CD4-positive, alpha-beta memory T cell (primary cell): ENCODE measurements at places on chromosomes 7 and 10. TPM values are rescaled to one million over a fixed set of nuclear protein-coding genes. Genes with fewer than 3 reads are reported as not detected.

GRCh38 chr7:80413383-80413945 lies 98.4 kb downstream of the GNAT3 start:
- no peak for DNase-seq

GRCh38 chr10:79910344-79910743 lies 38.6 kb downstream of the SFTPD start:
- no peak for DNase-seq

DNA sequence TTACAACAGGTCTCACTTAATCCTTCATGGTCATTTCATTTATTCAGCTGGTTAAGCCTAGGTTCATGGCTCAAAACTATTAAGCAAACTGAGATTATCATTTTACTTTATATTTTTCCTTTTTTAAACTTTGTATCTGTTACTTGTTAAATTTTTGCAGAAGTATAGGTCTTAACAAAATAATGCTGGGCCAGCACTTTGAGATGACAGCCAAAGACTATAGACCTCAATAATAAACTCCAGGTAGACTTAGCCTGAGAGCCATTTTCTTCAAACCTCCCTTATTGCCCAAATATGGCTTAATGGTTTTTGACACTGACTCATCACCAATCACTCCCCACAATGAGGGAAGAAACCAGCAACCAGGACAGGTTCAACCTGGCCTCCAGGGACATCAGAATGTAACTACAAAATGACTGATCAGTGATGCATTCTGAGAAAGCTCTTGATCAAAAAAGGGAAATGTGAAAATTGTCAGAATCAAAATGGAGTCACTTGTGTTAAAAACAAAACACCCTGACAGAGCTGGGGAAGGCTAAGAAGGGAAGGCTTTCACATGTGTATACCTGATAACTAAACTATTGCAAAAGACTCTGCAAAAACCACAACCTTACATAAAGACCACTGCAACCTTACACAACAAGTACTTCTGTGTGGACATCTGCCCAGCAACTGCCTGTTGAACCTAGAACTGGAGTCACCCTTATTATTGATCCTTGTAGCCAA lies 2.1 kb upstream of the CCDC126 start:
- DNase-seq = no peak

- no peak for DNase-seq
Observed at GRCh38 chr10:59872892-59873463, 33.4 kb downstream of the CCDC6 start.

GRCh38 chr10:7493996-7494395 lies 83.2 kb upstream of the SFMBT2 start:
- DNase-seq = no peak

DNA sequence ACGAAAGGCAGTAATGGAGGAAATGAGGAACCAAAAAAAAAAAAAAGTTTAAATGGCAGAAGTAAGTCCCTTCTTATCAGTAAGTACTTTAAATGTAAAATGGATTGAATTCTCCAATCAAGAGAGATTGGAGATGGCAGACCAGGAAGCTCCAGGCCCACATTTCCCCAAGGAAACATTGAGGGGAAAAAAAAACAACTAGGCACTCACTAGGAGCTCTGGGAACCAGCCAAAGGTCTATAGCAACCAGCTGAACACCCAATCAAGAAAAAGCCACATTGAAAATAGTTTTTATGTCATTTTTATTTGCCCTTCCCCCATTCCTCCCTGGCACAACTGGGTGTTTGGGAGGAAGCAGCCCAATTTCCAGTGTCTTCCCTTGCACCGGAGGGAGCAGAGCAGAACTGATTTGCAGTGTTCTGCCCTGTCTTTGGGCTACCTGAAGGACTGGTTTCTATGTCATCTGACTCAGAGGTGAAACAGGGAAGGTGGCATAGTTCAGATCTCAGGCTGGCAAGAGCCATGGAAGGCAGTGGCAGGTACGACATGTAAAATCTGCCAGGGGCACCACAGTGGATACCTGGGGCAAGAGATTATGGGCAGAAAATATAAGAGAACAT lies 121.9 kb downstream of the SMURF1 start:
- DNase-seq = no peak

- DNase-seq = no peak
Observed at GRCh38 chr10:46001187-46001756, 29.0 kb downstream of the TIMM23 start.

- DNase-seq = no peak
Observed at GRCh38 chr7:24692592-24692991, 64.7 kb downstream of the GSDME start.

RNF148 gene
- not detected for polyA plus RNA-seq

PAPSS2 gene
- polyA plus RNA-seq = 0.20 TPM

GSTO2 gene
- polyA plus RNA-seq = 0.94 TPM

TWIST1 gene
- polyA plus RNA-seq = not detected
